Activated CD4-positive, alpha-beta T cell treated with anti-CD3 and anti-CD28 coated beads for 36 hours (primary cell): ENCODE measurements at places on chromosomes 7 and 10.

DNA sequence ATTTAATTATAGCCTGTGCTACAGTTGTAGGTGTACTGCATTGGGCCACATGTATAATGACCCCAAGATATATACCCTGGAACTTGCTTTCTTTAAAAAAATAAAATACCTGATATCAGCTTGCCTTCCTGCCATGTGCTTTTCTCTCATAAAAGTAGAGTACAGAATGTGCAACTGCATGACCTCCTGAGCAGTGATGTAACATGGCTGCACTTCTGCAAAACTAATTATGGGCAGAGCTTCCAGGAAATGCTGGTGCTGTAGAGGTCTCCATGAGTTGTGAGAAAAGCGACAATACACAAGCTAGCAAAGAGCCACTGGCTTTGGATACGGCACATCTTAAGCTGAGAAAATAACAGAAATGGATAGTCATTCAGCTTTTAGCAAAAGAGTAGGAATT is 6.5 kb upstream of the ERLIN1 start:
- no peaks in the 10 kb centered on the region for H3K27me3 ChIP-seq
- H3K36me3 ChIP-seq, result peaks cover 54% of the 10 kb centered on the region
- no peak for DNase-seq
- no peak overlapping the region for H3K4me3 ChIP-seq

GRCh38 chr10:52485462-52485861 is 171.4 kb downstream of the DKK1 start:
- no peak for DNase-seq
- no peak overlapping the region for H3K4me3 ChIP-seq
- H3K4me1 ChIP-seq, result no peaks in the 10 kb centered on the region
- no peak overlapping the region for H3K27ac ChIP-seq

DNA sequence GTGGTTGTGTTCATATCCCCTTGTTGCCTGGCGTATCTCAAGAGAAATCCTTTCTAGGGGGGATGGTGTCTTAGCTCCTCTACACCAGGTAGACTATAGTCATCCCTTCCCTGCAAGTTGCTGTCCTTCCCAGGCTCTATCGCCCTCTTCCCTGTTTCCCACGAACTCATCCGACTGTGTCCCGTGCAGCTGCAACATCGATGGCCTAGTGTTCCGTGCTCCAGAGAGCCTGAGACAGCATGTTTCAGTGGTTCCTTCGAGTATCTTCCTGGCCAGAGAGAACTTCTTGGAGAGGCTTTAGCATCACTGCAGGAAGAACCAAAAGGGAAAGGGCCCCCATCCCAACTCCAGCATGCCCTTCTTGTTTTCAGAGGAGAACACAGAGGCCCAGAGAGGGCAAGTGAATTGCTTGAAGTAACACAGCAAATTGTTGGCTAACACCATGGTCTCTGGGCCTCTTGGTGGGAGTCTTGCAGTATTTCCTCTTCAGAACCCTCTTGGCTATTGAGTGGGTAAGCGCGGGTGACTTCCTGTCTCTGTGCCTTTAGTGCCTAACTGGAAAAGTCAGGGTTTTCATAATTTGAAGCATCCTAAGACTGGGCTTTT is 162.9 kb downstream of the RGS10 start:
- H3K36me3 ChIP-seq, result peaks cover 14% of the 10 kb centered on the region
- peaks cover 6% of the 10 kb centered on the region for H3K4me1 ChIP-seq
- no peaks in the 10 kb centered on the region for H3K27me3 ChIP-seq
- DNase-seq, result no peak
- H3K4me3 ChIP-seq, result no peak overlapping the region

GRCh38 chr10:1382711-1383110 is 326.5 kb downstream of the WDR37 start:
- peaks cover 36% of the 10 kb centered on the region for H3K27me3 ChIP-seq
- no peaks in the 10 kb centered on the region for H3K36me3 ChIP-seq
- H3K4me1 ChIP-seq, result no peaks in the 10 kb centered on the region
- no peak for DNase-seq
- H3K27ac ChIP-seq, result no peak overlapping the region

DNA sequence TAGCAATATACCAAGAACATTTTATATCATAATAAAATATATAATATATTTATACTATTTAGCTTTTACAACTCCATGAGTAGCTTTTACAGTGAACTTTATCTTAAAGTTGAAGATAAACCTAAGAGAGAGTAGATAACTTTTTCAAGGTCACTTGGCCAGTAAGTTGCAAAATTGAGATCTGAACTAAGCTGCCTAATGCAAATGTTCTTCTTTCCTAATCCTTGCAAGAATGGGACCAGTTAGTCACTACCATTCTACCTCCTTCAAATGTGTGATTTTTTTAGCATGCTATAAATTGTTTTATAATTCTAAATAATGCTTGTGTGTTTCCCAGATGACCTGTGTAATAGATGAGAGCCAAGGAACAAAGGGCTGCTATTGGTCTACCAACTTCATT is 47.8 kb downstream of the CH25H start:
- H3K4me3 ChIP-seq, result no peak overlapping the region
- DNase-seq, result no peak
- no peak overlapping the region for H3K27ac ChIP-seq
- H3K36me3 ChIP-seq, result no peaks in the 10 kb centered on the region

DNA sequence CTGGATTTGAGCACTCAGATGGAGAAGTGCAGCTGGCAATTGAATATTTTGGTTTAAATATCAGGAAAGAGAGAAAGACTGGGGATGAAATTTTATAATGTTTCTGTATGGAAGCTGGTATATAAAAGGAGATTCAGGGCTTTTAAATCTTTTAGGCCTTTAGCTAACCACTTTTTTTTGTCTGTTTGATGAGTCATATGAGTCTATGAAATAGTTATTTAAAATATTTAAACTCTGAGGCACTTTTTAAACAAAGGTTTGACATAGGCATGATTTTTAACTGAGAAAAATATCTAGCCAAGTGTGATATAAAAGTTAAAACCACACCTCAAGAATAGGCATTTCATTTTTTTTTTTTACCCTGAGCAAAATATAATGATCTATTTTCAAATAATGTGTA is 944.3 kb downstream of the GATA3 start:
- peaks cover 31% of the 10 kb centered on the region for H3K4me1 ChIP-seq
- H3K27me3 ChIP-seq, result no peaks in the 10 kb centered on the region
- peaks cover 1% of the 10 kb centered on the region for H3K36me3 ChIP-seq
- no peak for DNase-seq
